ENCODE measurements at places on chromosomes 12 and 14.

DNA sequence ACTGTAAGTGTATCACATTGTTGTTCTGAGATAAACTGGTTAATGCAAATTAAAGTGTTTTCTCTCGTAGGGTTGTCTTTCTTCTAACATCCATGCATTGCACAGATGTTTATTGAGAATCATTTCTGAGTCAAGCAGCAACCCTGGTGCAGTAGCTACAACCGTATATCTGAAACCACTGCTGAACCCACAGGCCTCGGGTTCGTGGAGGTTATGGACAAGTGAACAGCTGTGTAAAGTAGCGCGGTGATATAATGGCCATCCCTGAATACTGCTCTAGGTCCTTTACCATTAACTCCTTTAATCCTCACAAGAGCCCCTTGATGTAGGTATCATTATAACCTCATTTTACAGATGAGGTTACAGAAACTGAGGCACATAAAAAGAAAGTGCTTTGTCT is 486.1 kb upstream of the TMEM132C start:
- no peak for DNase-seq

DNA sequence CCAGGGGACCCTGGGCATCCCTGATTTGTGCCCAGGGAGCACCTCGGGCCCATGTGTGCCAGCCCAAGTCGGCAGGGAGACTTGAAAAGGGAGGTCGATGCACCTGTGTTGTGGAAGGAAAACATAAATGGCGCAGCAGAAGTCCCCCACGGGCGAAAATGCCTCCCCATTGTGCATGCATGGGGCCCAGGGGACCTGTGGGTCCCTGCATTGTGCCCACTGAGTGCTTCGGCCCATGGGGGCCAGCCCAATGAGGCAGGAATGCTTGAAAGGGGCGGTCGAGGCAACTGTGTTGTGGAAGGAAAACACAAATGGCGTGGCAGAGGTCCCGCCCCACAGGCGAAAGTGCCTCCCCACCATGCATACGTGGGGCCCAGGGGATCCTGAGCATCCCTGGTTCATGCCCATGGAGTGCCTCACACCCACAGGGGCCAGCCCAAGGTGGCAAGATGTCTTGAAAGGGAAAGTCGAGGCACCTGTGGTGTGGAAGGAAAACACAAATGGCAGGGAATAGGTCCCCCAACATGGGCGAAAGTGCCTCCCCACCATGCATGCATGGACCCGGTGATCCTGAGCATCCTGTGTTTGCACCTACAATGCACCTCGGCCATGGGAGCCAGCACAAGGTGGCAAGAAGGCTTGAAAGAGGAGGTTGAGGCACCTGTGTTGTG is 368.0 kb downstream of the ALG10 start:
- no peak for DNase-seq

DNA sequence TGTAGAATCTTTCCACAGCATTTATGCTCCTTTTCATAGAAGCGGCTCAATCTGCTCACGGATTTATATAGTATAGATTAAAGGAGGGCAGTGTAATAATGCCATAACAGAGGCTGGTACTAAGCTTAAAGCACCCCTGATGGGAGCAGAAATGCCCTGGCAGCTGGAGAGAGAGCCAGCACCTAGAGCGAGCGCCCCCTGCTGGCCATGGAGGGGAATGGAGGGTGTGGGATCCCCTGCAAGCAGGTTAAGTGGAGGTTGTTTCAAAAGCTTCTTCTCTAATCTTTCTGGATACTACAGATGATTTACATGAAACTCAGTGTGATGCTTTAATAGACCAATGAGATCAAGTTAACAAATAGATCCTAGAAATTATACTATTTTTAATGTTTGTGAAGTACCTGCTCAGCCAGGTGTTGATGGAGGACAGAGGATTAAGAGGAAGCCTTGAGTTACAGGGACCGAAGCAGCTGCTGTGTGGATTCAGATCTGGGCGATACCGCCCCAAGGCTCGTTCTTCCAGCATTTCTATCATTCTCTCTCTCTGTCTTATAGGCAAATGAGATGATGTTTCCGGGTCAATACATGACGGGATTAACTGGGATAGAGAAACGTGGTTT is 1519.3 kb upstream of the TMEM132C start:
- peak; percentile 19 for DNase-seq

- peak; percentile 20 for DNase-seq
Measured at GRCh38 chr12:75655315-75655806, 144.0 kb upstream of the KRR1 start.

DNA sequence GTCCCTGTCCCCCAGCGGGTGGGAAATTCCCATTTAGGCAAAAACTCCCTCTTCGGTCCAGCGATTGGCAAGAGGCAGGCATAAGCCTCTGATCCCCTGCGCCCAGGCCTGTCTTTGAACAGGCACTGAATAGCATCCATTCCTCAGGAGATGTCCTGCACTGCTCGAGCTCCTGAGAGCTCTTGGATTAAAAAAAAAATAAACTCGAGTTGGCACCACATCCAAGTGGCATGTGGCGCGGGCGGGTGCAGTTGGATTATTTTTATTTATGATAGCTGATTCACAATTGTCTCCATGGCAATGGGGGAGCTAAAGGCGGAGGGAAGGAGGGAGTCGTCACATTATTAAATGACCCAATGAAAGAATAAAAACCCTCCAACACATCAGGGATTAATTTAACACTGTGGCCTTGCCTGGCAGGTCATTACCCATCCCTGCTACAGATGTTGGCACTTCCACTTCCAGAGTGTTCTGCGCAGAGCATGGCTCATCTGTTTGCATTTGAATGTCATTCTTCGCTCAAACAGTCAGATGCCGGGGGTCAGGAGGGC is 207.2 kb downstream of the AACS start:
- no peak for DNase-seq

GRCh38 chr12:18217966-18218365 is 43.4 kb upstream of the PIK3C2G start:
- DNase-seq, result no peak

GRCh38 chr12:131950182-131950913 is 606 bp downstream of the EP400 start:
- DNase-seq, result no peak

All from MV-4-11 (cell line).